Hair follicle dermal papilla cell (primary cell): ENCODE measurements at places on chromosomes 6 and 20. TPM values are rescaled to one million over a fixed set of nuclear protein-coding genes. Genes with fewer than 3 reads are reported as not detected.

The OLIG3 gene
- not detected in 2 replicates for total RNA-seq

The SOX18 gene
- 0.16 and 0.24 TPM in 2 replicates for total RNA-seq

The VSTM2L gene
- total RNA-seq, result 2.6 and 5.6 TPM in 2 replicates

The FAXC gene
- total RNA-seq, result 0.81 and 3.2 TPM in 2 replicates

The PGM3 gene
- 72.6 and 91.2 TPM in 2 replicates for total RNA-seq

The TUBB1 gene
- total RNA-seq, result under 0.01 TPM in 1 of 2 replicates, not detected in the other

The XKR7 gene
- total RNA-seq, result not detected in 2 replicates

The LYRM4 gene
- 7.3 and 12.3 TPM in 2 replicates for total RNA-seq

The NHSL1 gene
- 17.5 and 18.5 TPM in 2 replicates for total RNA-seq

The PTK6 gene
- under 0.01 and 0.12 TPM in 2 replicates for total RNA-seq

The TRIM31 gene
- not detected in 2 replicates for total RNA-seq

The REPS1 gene
- total RNA-seq, result 38.7 and 44.3 TPM in 2 replicates

The SEL1L2 gene
- total RNA-seq, result not detected in 2 replicates

The ACTL10 gene
- total RNA-seq, result 2.3 and 4.5 TPM in 2 replicates

The OR2J3 gene
- not detected in 2 replicates for total RNA-seq

The AVP gene
- not detected in 2 replicates for total RNA-seq

The HSD17B8 gene
- total RNA-seq, result 5.0 and 5.2 TPM in 2 replicates

The SIRPB2 gene
- total RNA-seq, result not detected in 2 replicates

The DLL1 gene
- 0.32 and 2.3 TPM in 2 replicates for total RNA-seq

The HLA-DOA gene
- 0.49 and 0.65 TPM in 2 replicates for total RNA-seq

The EPB41L1 gene
- total RNA-seq, result 18.5 TPM in 2 replicates

The BANF2 gene
- total RNA-seq, result not detected in 2 replicates

The AK9 gene
- total RNA-seq, result 3.3 and 3.9 TPM in 2 replicates

The CALHM4 gene
- not detected in 2 replicates for total RNA-seq

The APOBEC2 gene
- not detected in 2 replicates for total RNA-seq

The COL19A1 gene
- 0.16 TPM in 1 of 2 replicates, not detected in the other for total RNA-seq

The BCAS4 gene
- total RNA-seq, result 10.2 and 15.1 TPM in 2 replicates

The SERPINB6 gene
- 81.9 and 98.2 TPM in 2 replicates for total RNA-seq

The PNPLA1 gene
- total RNA-seq, result not detected in 2 replicates

The SPATA2 gene
- 5.5 and 6.0 TPM in 2 replicates for total RNA-seq

The THBD gene
- 9.6 and 14.6 TPM in 2 replicates for total RNA-seq

The HRH3 gene
- not detected in 2 replicates for total RNA-seq

The KCNQ5 gene
- total RNA-seq, result 0.49 and 1.5 TPM in 2 replicates

The SLC26A8 gene
- not detected in 2 replicates for total RNA-seq

The TXNDC5 gene
- 435 and 448 TPM in 2 replicates for total RNA-seq

The NHLRC1 gene
- 4.1 and 5.5 TPM in 2 replicates for total RNA-seq

The MROH8 gene
- total RNA-seq, result 1.6 and 2.8 TPM in 2 replicates

The EIF6 gene
- total RNA-seq, result 97.8 and 106 TPM in 2 replicates

The SLC22A2 gene
- not detected in 2 replicates for total RNA-seq

The TP53RK gene
- 23.7 and 28.6 TPM in 2 replicates for total RNA-seq

The SLC17A9 gene
- 11.1 and 13.0 TPM in 2 replicates for total RNA-seq

The OR2H2 gene
- not detected in 2 replicates for total RNA-seq

The SLC52A3 gene
- total RNA-seq, result not detected in 2 replicates

The ZC3H12D gene
- 0.24 and 1.1 TPM in 2 replicates for total RNA-seq

The PRL gene
- total RNA-seq, result not detected in 2 replicates

The NOL7 gene
- total RNA-seq, result 28.1 and 42.4 TPM in 2 replicates

The C6orf163 gene
- total RNA-seq, result 1.3 and 3.4 TPM in 2 replicates

The TSBP1 gene
- not detected in 2 replicates for total RNA-seq

The CLVS2 gene
- total RNA-seq, result not detected in 2 replicates

The HCK gene
- 0.65 TPM in 1 of 2 replicates, not detected in the other for total RNA-seq

The SNAI1 gene
- 3.1 and 3.5 TPM in 2 replicates for total RNA-seq

The TREML2 gene
- not detected in 2 replicates for total RNA-seq
